Activated CD4-positive, CD25-positive, alpha-beta regulatory T cell treated with anti-CD3 and anti-CD28 coated beads, Interleukin-2, amount 50 U/mL, for 16 hours (primary cell): ENCODE measurements at places on chromosomes 12 and 14.

- no peak for DNase-seq
Observed at GRCh38 chr12:34298971-34299801, 276.9 kb downstream of the ALG10 start.

GRCh38 chr12:55060470-55060869, 40.7 kb downstream of the NEUROD4 start:
- no peak for DNase-seq

DNA sequence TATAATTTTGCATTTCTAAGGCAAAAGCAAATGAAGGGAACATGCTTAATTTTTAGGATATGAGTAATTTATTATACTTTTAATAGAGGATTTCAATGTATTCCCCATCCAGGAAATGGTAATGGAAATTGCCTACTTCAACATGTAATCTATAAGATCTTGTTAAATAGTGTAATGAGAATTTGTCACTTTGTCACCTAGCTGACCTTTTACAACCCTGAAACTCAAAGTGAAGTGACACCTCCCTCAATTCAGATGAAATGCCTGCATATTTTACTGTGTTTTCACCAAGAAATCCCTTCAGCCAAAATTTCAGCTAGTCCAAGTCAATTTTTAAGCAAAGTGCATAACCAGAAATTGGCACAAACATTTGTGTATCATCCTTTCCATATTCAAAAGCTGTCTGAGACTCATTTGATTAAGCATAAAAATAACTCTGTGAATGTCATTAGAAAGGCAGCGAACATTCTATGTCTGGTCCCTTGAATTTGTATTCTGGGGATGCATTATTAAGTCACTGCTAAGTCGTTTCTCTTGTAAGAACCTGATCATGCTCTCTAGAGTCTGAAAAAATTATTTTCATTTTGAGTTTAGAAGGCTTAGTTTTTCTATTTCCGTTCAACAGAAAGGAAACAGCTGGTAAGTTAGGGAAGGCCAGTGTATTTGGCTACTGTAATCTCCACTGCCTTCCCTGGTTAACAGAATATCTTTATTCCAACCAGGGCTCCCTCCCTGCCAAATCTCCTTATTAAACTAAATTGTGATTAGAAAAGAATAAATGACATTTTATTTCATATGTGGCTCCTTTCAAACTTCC, 100.8 kb downstream of the IGF1 start:
- DNase-seq = no peak

DNA sequence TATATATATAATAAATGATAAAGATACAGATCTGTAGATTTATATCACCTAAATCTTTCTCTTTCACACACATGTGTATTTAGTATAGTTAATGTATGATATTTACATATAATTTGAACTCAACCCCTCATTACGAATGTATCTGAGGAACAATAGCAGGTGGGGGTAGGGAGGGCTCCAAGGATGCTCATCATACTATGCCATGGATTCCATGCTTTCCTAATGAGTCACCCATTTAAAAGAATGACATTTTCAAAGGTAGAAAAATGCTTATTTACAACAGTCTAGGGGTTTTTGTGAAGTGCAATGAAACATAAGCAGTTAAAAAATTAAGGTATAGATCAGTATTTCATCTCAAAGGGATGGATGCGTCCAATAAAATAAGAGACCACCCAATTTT, 181.6 kb downstream of the SOX5 start:
- DNase-seq = no peak

GRCh38 chr12:97169889-97170567, 263.0 kb downstream of the NEDD1 start:
- DNase-seq = no peak

DNA sequence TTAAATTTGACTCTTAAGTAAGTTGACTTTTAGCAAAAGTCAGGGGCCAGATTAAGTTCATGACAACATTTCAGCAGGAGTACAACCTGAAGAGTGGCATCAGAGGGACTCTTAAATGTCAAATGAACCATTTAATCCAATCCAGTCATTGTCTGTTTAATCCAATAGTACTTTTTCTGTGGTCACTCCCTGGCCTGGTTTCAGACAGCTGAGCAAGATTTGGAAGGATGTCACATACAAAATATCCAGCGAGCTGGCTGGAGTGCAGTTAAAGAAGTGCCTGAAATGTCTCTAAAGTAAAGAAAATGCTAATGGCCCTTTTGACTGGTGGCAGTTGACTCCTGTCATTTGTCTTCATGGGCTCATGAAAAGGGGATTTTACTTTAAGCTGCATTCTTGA, 1082.1 kb downstream of the AACS start:
- no peak for DNase-seq

- no peak for DNase-seq
Observed at GRCh38 chr12:87464565-87464964, 564.6 kb downstream of the C12orf50 start.
